Inflammatory macrophage treated with lipopolysaccharide for 1 hour (primary cell): ENCODE measurements at places on chromosomes 6 and 20.

- no peak for DNase-seq
Observed at GRCh38 chr6:137236581-137237355, 17.6 kb upstream of the IFNGR1 start.

- no peak for DNase-seq
Observed at GRCh38 chr6:112227411-112227810, 27.0 kb downstream of the LAMA4 start.

DNA sequence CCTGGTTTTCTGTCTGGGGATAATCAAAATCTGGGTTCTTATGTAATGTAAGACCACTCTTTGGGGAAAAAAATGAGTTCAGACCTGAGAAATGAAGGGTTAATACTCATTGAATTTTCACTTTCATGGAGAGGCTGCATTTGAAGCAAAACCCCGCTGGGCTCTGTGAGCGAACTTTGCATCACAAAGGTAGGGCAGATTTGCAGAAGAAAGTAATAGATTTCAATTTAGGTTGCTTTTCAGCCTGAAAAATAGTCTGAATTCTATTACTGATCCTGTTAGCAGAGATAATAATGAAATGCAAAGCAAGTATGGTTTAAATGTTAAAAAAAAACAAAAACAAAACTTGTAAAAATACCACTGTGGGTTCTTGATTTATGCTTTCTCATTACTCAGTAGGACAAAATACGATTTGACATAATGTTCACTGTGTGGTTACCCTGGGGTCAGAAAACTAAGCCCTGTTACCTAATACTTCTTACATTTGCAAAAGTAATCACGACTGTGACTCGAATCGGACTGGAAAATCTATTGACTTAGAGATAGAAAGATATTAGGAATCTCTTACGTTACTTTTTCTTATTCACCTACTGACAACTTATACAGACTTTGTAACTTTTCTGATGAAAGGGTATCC, 72.2 kb downstream of the UST start:
- no peak for DNase-seq

DNA sequence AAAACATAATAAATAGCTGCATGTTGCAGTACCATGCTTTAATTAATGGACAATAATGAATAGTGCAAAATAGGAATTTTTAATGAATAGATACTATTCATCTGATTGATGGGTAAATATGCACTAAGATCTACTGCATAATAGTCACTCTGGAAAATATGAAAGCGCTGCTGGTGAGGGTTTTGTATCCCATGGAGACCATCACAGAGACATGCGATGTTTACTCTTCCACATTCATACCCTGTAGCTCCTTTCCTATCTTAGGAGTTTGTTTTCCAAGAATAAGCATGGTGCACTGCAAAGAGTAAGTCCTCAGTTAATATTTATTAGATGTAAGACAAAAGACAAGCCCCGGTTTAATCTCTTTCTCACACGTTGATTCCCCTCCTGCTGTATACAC, 81.4 kb downstream of the NRSN1 start:
- DNase-seq = no peak

- DNase-seq = peak; percentile 46
Observed at GRCh38 chr6:82006027-82006738, 241.4 kb downstream of the IBTK start.

DNA sequence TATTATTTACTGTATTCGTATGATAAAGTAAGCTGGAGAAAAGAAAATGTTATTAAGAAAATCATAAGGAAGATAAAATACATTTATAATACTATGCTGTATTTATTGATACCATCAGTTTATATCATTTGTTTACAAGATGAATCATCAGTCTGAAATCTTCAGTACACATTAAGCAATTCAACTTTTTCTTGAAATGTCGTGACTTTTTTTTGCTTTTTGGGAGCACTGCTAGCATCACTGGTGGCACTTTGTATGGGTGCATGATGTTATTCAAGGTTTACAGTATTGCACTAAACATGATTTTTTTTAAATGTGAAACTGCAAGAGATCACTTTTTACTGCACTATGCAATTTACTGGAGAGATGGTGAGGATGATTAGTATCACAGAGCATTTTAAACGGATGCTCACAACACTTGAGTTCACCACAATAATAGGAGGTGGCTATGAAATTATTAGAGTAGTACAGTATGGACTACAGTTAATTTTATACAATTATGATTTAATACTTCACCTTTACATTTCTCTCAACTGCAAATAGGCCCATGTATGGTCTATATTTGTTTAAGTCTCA, 85.9 kb downstream of the SNAP25 start:
- no peak for DNase-seq

GRCh38 chr6:1856381-1856780, 246.7 kb downstream of the FOXC1 start:
- peak; percentile 26 for DNase-seq

- no peak for DNase-seq
Observed at GRCh38 chr6:21587961-21588480, 5.5 kb upstream of the SOX4 start.

DNA sequence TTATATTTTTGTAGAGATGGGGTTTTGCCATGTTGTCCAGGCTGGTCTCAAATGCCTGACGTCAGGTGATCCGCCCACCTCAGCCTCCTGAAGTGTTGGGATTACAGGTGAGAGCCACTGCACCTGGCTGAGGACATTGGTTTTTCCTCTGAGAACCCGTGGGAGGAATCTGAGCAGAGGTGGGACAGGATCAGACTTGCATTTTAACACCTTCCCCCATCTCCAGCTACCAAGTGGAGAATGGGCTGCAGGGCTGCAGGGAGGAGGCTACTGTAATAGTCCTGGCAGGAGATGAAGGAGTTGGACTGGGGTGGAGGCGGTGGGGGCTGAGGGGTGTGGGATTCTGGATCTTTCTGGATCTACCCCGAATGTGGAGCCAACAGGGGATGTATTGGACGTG, 24.5 kb downstream of the FAM110A start:
- DNase-seq = no peak

DNA sequence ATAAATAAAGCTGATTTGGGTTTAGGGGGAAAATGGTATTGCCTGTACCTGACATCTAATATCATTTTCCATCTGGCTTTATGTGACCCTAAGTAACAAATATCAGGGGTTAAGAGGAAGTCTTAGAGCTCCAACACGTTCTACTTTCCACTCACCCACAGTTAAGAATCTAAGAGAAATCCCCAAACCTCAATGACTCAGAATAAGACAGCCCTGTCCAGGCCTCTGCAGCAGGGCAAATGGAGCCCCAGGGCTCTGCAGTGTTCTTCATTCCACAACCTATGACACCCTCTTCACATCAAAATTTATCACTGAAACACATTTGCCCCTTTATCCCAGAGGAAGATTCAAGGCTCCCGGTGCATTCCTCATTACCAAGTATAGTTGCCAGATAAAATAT, 20.3 kb upstream of the TENT5A start:
- DNase-seq = peak; percentile 83

DNA sequence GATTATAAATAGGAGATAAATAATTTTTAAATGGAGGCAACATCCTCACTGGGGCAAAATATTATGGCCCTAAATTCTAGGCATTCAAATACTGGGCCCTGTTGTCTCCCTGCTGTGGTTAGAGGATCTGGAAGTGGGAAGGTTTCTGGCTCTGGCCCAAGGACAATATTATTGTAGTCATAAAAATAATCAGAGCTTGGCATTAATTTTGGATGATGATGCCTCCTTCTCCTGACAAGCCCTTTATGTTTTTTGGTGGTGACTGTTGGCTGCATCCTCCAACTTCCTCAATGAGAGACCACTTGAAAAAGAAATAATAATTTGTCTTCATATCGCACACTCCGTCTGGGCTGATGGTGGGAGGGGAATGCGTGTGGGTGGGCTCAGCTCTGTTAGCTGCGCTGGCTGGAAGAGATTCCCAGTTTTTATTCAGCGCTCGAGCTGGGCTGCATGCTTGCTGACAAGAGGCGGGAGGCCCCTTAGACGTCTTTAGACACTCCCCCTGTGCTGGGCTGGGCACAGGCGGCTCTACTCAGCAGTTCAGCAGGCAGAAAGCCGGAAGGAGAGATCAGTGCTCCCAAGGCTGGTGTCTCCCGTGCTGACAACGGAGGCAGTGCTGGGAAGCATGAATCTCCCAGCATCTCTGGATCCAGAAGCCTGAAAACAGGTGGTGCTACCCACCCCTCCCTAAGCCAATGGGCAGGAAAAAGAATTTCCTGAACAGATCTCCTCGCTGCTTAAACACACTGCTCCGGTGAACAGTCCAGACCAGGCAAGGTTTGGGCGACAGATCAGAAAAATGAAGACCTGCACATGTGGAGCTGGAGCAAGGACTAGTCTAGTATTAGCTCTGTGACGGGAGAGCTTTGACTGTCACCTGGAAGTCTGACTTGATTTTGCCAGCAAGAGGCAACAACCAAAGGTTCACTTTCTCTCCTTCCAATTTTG, 97.7 kb downstream of the SYCP2 start:
- DNase-seq = no peak

DNA sequence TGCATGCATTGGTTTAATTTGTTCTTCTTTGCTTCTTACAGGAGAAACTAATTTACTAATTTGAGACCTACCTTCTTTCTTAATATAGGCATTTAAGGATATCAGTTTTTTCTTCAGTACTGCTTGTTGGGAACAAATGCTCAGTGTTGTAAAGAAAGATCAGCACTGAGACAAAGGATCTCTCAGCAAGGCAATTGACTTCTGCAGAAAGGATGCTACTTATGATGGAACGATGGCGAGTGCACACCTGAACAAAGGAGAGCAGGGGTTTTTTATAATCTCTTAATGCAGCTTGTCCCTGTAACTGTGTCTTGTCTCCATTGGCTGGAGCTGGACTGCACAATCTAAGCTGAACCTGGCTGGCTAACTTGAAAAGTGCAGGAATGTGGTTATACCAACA, 64.2 kb downstream of the RPP21 start:
- no peak for DNase-seq

DNA sequence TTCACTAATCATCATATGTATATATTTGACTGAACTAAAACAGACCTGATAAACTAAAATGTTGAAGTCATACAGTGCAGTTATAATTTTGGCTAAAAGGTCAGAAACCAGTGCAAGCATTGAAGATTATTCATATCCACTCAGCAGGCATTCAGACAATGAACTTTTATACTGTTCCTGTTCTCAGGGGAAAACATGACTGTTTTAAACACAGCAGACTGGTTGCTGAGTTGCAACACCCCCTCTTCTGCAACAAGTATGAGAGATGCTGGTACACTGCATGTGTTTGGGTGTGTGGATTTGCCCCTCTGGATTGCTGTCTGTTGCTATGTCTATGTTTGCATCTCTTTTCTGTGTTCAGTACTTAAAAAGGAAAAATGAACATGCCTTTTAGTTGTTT, 206.8 kb downstream of the EYA4 start:
- DNase-seq = no peak

DNA sequence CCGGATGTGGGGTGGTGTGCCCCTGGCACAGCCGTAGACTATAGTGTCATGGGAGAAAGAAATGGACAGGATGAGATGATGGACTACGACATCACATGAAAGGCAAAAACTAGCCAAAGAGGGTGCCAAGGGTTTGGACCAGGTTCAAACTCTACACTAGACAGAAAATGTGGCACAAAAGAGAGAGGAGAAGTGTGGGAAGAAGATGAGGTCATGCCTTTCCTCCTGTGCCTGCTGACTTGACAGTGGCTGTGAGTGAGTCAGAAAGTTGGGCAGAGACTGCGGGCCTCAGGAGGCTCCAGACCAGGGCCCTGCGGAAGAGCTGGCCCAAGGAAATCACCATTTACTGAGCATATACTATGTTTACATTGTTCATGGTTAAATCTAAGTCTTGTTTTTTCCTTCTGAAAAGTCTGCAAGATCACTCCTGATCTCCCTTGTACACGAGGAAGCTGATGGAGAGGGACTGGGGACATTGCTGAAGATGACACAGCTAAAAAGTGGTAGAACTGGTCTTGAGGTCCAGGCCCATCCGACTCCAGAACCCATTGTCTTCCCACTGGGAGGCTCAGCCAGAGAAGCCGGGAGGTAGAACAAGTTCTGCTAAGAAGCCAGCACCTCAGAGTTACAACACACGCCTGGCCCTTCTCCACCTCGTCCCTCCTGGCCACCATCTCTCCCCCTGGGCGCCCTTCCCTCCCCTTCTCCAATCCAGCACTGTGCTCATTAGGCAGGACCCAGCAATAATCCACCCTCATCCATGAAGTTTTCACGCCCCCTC, 35.6 kb downstream of the CNKSR3 start:
- peak; percentile 66 for DNase-seq

DNA sequence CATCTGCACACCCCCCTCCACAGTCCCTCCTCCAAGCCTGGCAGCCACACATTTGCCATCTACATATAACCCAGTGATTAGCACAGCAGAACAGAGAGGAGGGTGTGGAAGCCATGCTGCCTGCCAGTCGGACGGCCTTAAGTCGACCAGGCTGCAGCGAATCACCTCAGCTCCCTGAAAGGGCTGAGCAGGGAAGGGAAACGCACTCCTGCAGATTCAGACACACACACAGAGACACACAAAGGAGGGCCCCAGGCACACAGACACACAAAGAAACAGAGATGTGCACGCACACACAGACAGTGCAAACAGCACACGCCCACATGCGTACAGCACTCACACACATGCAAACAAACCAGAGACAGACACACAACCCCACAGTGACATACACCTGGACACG, 11.2 kb upstream of the SIRPA start:
- no peak for DNase-seq

DNA sequence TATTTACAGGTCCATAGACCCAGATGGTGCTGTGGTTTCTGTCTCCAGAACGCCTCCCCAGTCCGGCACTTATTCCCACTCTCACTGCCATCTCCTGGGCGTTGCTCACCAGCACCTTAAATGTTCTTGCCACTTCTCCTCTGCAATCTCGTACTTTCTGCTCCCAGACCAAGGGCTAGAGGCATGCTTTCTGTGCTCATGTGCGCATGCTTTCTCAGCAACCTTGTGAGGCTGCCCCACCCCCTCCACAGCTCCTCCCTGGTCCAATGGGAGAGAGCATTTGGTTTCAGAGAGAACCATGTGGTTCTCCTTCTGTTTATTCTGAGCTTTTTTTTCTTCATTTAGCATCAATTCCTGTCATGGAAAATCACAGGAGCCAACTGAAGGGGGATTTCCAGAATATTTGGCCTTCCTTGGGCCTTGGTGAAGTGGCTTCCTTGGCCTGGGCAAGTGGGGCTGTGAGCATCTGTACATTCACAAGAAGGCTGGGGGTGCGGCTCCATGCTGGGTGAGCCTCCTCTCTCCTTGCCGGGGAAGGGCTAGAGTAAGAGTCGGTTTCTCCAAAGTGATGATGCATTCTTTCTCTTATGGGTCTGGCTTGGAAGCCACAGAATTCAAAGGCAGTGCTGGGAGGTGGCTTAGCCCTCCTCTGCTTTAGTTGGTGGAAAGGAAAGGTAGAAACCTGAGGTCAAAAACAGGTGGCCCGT, 66.6 kb downstream of the PHACTR3 start:
- DNase-seq = no peak

DNA sequence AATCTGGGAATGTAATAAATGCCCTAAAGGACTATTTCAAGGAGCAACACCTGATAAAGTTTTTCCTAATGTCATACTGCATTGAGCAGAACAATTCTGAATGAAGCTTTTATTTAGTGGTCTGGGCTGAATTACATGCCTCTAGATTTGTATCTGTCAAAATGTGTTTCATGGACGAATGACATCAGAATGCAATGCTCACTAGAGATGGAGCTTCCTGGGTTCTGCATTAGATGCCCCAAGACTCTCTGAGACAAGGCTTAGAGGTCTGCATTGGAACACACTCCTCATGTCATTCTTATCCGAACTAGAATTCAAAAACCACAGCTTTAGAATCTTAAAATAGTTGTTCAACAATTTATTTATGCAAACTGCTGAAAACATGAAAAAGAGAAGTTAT, 62.0 kb downstream of the SYNE1 start:
- no peak for DNase-seq

GRCh38 chr20:58697867-58698703, 5.5 kb downstream of the NPEPL1 start:
- DNase-seq = no peak
